ENCODE measurements at places on chromosomes 2 and 18. TPM values are rescaled to one million over a fixed set of nuclear protein-coding genes. Genes with fewer than 3 reads are reported as not detected.

SYT4 gene
- total RNA-seq = 1.1 TPM

CD8B2 gene
- not detected for total RNA-seq

GPR45 gene
- total RNA-seq = not detected

C2orf74 gene
- total RNA-seq = 15.1 TPM

ATP6V1C2 gene
- total RNA-seq = not detected

DNA sequence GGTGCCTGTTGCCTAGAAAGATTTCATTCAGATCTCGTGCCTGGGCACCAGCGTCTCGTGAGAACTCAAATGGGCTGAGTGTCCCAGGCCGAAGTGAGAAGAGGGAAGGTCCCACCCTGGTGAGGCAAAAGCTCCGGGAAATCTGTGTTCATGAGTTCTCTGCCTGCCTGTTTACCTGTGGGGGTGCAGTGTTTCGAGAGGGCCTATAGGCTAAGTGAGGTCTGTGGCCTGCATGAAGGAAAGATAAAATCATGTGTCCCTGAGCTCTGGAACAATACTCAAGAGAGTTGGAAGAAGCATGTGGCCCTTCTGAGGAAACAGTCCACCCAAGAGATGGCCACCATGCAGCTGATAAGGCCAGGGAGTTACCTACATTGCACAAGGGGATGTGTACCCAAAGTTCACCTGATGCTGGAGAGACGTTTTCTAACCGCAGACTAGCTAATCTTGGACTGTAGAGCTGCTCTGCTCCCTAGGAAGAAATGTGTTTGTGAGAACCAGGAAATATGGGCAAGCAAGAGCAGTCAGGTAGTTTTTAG, 63.5 kb upstream of the ST3GAL5 start:
- H3K4me1 ChIP-seq = peaks cover 7% of the 10 kb centered on the region
- H3K27ac ChIP-seq = peak overlapping the region; percentile 75
- H3K27me3 ChIP-seq = no peaks in the 10 kb centered on the region

DNA sequence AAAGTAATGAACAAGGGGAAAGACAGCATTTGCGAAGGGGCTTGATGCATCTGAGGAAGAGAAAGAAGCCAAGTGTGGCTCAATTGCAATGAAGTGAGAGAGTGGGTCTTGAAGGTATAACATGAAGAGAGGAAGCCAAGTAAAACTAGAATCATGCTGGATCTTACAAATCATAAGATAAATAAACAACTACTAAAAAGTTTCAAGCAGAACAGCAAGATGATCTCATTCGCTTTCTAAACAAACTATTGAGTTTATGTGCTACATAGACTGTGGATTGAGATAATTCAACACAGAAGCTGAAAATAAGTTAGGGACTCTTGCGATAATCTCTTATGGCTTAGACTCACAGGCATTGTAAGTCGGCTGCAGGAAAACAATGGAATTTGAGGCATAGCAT, 1310.5 kb upstream of the NRXN1 start:
- no peaks in the 10 kb centered on the region for H3K4me1 ChIP-seq
- H3K36me3 ChIP-seq = no peaks in the 10 kb centered on the region
- no peak overlapping the region for H3K4me3 ChIP-seq
- H3K27me3 ChIP-seq = no peaks in the 10 kb centered on the region
- no peak for DNase-seq
- H3K27ac ChIP-seq = no peak overlapping the region

DNA sequence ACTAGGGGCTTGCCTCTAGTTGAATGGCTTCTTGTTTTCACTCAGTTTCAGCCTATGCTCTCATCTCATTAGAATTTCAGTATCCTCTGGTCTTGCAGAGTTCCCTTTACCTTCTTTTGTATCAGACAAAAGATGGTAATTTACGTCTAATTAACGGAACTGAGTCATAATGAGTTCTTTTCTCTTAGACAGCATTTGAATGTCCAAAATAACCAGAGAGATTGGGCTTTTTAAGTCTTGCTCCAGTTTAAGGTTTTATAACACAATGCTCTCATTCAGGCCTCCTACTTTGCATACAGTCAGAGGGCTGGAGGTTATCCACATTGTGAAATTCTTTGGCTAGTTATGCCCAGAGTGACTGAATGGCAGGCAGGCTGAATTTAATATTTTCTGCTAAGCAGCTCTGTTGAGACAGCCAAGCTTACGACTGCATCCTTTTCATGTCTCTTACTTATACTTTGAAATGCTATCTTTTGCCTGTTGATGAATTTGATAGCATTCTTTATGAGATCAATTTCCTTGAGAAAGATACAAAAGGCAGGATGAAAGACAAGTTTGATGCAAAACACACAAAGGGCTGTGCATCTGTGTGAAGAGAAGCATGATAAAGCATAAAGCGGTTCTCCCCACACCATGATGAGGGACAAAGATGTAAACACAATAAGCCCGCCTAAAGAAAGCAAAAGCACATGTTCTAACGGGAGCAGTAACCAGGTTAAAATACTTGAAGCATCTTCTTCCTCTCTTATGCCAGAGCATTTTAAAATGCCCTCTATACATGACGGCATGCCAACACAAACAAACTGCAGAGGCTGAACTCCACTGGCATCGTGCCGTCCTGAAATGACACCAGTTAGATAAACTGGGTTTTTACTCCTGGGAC, 90.0 kb downstream of the CDH2 start:
- no peaks in the 10 kb centered on the region for H3K36me3 ChIP-seq
- DNase-seq = no peak
- H3K27ac ChIP-seq = no peak overlapping the region
- H3K4me3 ChIP-seq = no peak overlapping the region

DNA sequence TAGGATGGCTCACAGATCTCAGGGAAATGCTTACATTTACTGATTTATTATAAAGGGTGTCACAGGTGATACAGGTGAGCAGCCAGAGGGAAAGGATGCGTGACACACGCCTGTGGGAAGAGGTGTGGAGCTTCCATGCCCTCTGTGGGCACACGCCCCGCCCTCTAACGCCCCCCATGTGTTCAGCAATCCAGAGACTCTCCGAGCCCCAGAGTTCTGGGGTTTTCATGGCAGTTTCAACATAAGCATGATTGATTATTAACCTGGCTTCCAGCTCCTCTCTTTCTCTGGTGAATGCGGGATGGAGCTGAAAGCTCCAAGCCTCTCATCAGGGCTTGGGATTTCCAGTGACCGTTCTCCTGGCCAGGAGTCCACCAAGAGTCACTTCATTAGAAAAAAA, 34.3 kb upstream of the ODC1 start:
- no peaks in the 10 kb centered on the region for H3K27me3 ChIP-seq
- no peaks in the 10 kb centered on the region for H3K36me3 ChIP-seq
- no peak overlapping the region for H3K4me3 ChIP-seq
- peak; percentile 42 for DNase-seq
- no peak overlapping the region for H3K27ac ChIP-seq

GRCh38 chr2:200028998-200029397, 73.6 kb downstream of the MAIP1 start:
- no peaks in the 10 kb centered on the region for H3K27me3 ChIP-seq
- no peaks in the 10 kb centered on the region for H3K4me1 ChIP-seq
- no peaks in the 10 kb centered on the region for H3K36me3 ChIP-seq
- no peak overlapping the region for H3K4me3 ChIP-seq

- H3K4me1 ChIP-seq = peaks cover 40% of the 10 kb centered on the region
- no peak overlapping the region for H3K4me3 ChIP-seq
- no peaks in the 10 kb centered on the region for H3K27me3 ChIP-seq
- H3K27ac ChIP-seq = no peak overlapping the region
- DNase-seq = no peak
These were observed 16.1 kb upstream of the STAT4 start for GRCh38 chr2:191166756-191167445.

DNA sequence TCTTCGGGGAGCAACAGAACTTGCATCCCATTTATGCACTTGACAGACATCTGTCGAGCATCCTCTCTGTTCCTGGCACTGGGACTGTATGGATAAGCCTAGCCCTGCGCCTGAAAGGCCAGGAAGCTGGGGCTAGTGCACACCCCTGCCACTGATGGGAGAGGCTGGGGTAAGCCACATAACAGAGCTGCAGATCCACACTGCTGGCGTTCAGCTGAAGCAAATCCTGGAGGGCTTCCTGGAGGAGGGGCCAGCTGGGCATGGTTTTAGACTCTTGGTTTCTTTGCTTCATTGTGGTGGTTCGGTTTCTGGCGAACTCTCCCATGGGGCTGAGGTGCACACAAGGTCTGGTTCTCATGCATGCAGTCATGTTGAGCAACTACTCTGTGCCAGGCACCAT, 45.5 kb upstream of the FOSL2 start:
- H3K4me3 ChIP-seq = no peak overlapping the region
- H3K27ac ChIP-seq = no peak overlapping the region
- no peaks in the 10 kb centered on the region for H3K36me3 ChIP-seq
- peak; percentile 33 for DNase-seq
- no peaks in the 10 kb centered on the region for H3K27me3 ChIP-seq

GRCh38 chr2:1654696-1655374, 89.5 kb downstream of the PXDN start:
- DNase-seq = no peak
- no peak overlapping the region for H3K4me3 ChIP-seq
- H3K27me3 ChIP-seq = no peaks in the 10 kb centered on the region
- peaks cover 31% of the 10 kb centered on the region for H3K4me1 ChIP-seq

- no peak overlapping the region for H3K4me3 ChIP-seq
- H3K27ac ChIP-seq = no peak overlapping the region
- DNase-seq = no peak
- H3K36me3 ChIP-seq = no peaks in the 10 kb centered on the region
- no peaks in the 10 kb centered on the region for H3K27me3 ChIP-seq
- H3K4me1 ChIP-seq = no peaks in the 10 kb centered on the region
These were observed 21.5 kb upstream of the ZEB2 start for GRCh38 chr2:144541396-144541795.

- no peak for DNase-seq
- no peaks in the 10 kb centered on the region for H3K27me3 ChIP-seq
- no peak overlapping the region for H3K4me3 ChIP-seq
- no peaks in the 10 kb centered on the region for H3K4me1 ChIP-seq
These were observed 40.7 kb upstream of the CABLES1 start for GRCh38 chr18:23094411-23095190.

- no peaks in the 10 kb centered on the region for H3K36me3 ChIP-seq
- no peaks in the 10 kb centered on the region for H3K27me3 ChIP-seq
- H3K4me3 ChIP-seq = no peak overlapping the region
- peaks cover 13% of the 10 kb centered on the region for H3K4me1 ChIP-seq
- no peak overlapping the region for H3K27ac ChIP-seq
These were observed 54.5 kb downstream of the ARHGAP28 start for GRCh38 chr18:6784046-6784445.

DNA sequence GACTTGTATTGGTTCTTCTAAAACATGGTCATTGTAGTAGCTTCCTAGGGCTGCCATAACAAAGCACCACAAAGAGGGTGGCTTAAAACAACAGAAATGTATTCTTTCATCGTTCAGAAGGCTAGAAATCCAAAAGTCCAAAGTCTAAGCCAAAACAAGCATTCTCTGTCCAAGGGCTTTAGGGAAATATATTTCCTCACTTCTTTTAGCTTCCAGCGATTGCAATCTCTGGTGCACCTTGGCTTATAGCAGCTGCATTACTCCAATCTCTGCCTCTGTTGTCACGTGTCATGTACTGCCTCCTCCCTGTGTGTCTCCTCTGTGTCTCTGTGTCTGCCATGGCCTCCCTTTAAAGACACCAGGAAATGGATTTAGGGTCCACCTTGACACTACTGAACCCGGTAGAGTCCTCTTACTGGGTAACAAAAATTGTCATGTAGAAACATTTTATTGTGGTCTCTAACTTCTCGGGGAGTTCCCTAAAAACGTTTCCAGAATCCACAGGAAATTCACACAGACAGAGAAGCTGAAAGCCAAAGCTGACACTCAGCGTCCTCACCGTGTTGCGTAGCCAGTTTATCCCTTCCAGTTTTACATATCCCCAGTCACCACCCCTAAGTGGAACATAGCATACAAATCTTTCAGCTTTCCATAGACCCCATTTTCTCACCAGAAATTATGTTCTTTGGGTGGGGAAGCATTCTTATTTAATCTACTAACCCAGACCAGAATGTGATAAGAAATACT, 20.7 kb upstream of the TTN start:
- no peak overlapping the region for H3K4me3 ChIP-seq
- DNase-seq = no peak
- H3K36me3 ChIP-seq = no peaks in the 10 kb centered on the region

GRCh38 chr2:191231995-191232394, 13.2 kb upstream of the MYO1B start:
- no peak for DNase-seq
- no peaks in the 10 kb centered on the region for H3K27me3 ChIP-seq
- H3K4me3 ChIP-seq = no peak overlapping the region
- no peaks in the 10 kb centered on the region for H3K4me1 ChIP-seq
- H3K27ac ChIP-seq = no peak overlapping the region

DNA sequence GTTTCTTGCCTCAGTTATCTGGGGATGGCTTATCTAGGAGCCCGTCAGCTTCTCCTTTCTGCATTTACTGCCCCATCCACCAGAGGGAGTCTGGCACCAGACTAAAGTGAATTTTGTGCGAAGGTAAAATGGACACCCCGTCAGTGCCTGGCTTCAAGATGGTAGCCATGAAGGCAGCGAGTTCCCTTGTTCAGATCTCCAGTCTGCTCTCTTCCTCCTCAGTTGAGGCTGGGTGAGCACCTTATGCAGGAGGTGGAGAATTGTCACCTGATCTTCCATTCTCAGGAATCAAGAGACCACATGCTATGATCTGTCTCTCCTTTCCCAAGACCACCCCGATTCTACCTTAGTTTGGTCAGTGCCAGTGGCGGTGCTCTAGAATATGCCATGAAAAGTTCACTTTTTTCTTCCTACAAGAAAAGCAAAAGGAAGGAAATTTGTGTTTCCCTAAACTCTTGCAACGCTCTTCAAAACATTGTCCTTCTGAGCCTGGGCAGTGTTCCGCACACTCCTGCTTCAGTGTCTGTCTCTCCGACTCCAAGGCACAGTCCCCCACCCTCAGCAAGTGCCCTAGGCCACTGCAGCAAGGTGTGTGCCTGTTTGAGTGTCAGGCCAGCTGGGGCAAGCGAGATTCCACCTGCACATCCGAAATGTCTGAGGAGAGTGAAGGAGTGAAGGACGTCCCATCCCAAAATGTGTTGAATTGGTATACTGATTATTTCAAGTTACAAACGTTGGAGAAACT, 168.6 kb downstream of the SS18 start:
- H3K27me3 ChIP-seq = no peaks in the 10 kb centered on the region
- no peaks in the 10 kb centered on the region for H3K36me3 ChIP-seq
- no peaks in the 10 kb centered on the region for H3K4me1 ChIP-seq
- no peak overlapping the region for H3K4me3 ChIP-seq
- DNase-seq = no peak

DNA sequence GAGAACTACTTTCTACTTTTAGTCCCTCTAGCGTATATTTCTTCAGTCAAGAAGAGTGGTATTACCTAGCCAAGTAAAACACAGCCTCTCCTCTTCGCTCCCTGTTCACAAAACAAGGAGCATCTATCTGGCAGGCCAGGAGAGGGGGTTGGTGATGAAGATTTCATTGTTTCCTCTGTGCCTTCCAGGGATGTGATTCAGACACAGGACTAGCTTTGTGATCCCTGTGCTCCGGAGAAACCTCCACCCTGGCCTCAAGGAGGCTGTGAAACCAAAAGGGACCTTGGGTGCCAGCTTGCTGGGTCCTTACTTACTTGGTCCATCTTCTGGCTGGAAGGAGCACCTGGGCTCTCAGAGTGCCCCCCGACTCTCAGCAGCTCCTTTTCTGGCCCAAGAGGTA, 5.7 kb downstream of the RHOB start:
- H3K4me1 ChIP-seq = peaks cover 21% of the 10 kb centered on the region
- H3K4me3 ChIP-seq = no peak overlapping the region
- peaks cover 8% of the 10 kb centered on the region for H3K36me3 ChIP-seq
- no peak overlapping the region for H3K27ac ChIP-seq
- no peaks in the 10 kb centered on the region for H3K27me3 ChIP-seq

All from upper lobe of right lung (tissue), 1 donor.